ENCODE measurements at places on chromosomes 4 and X.

GRCh38 chrX:83260288-83260687 is 247.8 kb upstream of the POU3F4 start:
- DNase-seq, result no peak

GRCh38 chr4:68070302-68070701 is 59.4 kb downstream of the TMPRSS11F start:
- DNase-seq, result no peak

DNA sequence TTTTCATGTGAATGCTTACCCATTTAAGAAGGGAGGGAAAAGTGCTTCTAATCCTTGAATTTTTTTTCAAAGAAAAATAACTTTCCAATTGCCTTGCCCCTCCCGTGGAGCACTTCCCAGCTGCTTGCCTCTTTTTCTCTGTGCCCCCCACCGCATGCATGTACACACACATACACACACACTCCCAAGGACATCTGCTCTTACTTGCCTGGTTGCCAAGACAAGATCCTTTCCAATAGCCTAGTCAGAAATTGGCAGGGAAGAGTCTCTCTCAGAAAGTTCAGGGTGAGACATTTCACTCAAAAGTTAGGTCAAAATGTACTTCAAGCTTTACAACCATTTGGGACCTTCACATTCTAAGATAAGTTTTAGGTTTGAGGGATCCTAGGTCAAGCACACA is 10.9 kb downstream of the HHIP start:
- peak; percentile 59 for DNase-seq

- no peak for DNase-seq
Measured at GRCh38 chr4:24965627-24966026, 52.8 kb upstream of the CCDC149 start.

DNA sequence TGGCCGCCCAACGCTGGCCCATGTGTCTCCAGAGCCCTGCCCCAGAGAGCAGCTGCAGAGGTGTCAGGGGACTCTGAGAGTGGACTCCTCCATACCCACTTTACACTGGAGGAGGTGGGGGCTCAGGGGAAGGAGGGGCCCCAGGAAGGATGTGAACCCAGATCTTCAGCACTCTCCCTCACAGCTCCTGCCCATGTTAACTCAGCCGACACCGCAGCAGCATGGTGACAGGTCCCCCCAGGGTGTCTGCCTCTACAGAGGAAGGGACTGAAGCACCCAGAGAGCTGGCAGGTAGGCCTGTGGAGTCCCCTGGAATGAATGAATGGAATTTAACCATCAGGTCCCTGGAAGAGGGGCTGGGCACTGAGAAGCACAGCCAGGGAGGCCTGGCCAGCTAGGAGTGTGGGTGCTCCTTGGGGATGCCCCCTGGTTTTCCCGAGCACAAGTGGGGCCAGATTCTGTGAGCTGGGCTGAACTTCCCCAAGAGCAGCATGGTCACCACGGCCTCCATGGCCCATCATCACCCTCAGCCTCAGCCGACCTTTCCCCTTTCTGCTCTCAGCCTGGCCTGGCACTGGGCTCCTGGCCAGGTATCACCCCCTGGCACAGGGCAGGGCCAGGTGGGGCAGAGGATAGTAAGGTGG is 21.9 kb downstream of the SH3BP2 start:
- DNase-seq, result no peak

DNA sequence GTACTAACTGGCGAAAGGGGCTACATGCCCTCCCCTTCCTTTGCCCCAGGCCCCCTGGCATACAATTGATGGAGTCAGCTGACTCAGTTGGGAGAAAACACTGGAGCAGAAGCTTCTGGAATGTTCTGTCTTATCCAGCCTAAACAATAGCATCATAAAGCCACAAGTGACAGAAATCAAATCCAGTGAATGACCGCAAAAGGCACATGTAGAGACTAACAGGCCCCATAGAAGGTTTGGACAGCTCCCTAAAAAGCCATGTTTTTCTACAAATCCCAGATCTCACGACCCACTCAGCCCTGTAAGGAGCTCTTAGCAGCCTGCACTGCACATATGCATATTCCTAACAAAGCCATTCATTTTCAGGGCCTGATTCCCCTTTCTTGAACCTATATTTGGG is 25.1 kb downstream of the SCARB2 start:
- DNase-seq, result peak; percentile 76

DNA sequence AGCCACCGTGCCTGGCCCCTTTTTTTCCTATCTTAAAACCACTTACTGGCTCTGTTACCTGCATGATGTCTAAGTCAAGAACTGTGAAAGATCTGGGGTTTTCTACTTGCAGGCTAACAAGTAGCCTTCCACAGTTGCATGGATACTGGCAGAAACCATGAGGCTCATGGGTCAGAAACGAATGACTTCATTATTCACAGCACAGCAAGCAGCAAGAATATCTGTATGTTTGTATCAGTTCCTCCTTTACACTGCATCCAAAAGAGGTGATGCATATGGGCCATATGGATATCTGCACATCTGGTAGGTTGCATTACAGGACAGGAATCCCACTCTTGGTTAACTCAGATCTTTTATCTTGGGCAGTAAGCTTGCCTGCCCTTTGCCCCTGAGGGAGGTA is 154.9 kb upstream of the NUDT6 start:
- no peak for DNase-seq

GRCh38 chr4:36399762-36400353 is 118.4 kb downstream of the DTHD1 start:
- no peak for DNase-seq

- DNase-seq, result peak; percentile 37
Measured at GRCh38 chr4:120452001-120452400, 385.4 kb upstream of the MAD2L1 start.

DNA sequence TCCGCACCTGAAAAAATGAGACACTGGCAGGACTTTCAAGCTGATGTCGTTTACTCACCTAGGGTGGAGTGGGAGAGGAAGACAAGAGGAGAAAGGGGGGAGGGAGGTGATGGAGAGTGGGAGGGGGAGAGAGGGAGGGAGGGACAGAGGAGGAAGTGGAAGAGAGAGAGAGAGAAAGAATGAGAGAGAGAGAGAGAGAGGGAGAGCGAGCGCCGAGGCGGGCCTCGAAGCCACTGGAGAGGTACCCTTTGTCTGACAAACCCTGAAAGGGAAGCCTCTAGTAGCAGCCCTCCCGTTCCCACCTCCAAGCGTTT is 296 bp upstream of the ADGRL3 start:
- no peak for DNase-seq

Data from fibroblast of the aortic adventitia (primary cell).